Right ventricle myocardium inferior (tissue), 1 donor: ENCODE measurements at places on chromosomes 16 and 17.

- DNase-seq: no peak
Observed at GRCh38 chr17:6166492-6167179, 96.5 kb downstream of the WSCD1 start.

DNA sequence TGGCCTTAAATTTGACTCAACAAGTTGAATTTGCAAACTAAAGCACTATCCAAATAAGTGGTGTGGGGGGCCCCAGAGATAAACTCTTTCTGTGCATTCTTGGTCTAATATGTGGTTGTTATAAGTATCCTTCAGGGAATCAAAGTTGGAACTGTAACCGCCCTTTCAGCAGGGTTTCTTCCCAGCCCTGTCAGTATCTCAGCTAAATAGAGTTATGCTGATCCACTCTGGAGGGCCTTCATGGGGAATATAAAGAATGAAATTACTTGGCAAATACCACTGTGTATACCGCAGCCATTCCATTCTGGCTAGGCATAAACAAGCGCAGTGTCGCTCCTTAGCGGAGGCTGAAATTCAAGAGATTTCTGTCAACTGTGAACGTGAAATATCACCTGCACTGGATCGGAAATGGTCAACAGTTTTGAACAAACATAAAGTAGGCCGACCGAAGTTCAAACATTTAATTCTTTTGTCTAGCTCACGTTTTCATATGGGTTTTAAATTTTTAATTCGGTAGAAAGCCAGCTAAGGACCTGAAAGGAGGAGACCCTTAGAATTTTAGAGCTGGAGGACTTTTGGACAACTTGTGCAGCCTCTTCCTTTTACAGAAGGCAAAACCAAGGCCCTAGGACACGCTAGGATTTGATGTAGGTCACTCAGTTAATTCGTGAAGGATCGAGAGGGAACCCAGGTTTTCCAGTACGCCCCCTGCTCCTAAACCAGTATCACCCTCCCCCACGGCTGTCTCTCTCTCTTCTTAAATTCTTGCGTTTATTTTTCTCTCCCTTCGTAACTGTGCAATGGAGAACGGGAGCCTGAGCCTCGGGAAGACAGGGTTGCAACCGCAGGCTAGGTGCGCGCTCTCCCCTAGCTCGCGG is 74.7 kb downstream of the CHD9 start:
- no peak for DNase-seq

DNA sequence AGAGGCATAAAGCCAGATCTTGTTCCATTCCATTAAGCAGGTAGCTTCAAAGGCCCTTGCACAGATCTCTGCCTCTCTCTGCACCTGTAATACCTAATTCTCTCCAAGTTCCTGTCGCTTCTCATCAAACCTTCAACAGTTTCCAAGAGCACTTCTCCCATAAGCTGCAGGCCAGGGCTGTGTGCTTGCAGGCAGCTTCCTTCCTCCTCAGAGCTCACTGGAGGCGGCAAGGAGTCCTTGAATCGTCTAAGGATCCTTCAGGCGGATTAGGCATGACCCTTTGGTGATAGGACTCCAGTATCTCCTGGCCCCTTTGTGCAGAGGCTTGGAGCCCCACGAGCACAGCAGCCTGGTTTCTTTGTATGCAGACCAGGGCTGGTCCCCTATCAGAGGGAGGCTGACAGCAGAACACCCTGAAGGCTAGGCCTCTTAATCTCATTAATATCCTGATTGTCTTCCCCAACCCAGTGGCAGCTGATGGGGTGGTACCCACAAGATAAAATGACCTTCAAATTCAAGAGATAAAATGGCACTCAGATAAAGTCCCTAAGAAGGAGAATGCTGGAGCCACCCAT is 19.8 kb downstream of the HNF1B start:
- no peak for DNase-seq

GRCh38 chr17:57415751-57416207 is 159.5 kb downstream of the MSI2 start:
- DNase-seq: peak; percentile 32

DNA sequence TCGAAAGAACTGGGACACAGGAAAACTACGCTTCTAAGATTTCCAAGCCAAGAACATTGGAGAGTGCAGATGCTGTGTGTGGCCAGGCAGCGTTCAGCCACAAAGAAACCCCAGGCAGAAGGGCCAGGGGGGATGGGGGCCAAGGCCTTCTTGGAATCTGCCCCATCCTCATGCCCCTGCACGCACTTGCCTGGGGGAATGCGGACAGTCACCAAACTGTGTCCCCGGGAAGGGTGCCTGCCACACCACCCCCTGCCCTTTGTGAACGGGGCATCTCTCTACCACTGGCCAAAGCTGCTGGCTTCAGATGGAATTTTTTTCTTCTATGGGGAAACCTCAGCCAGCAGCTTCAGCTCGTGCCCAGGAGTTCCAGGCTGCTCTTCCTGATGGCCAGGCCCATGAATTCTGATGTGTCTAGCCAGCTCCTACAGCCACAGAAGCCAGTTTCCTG is 32.0 kb upstream of the DNAH17 start:
- DNase-seq: no peak

GRCh38 chr17:1147664-1148063 is 32.1 kb downstream of the ABR start:
- DNase-seq: no peak

DNA sequence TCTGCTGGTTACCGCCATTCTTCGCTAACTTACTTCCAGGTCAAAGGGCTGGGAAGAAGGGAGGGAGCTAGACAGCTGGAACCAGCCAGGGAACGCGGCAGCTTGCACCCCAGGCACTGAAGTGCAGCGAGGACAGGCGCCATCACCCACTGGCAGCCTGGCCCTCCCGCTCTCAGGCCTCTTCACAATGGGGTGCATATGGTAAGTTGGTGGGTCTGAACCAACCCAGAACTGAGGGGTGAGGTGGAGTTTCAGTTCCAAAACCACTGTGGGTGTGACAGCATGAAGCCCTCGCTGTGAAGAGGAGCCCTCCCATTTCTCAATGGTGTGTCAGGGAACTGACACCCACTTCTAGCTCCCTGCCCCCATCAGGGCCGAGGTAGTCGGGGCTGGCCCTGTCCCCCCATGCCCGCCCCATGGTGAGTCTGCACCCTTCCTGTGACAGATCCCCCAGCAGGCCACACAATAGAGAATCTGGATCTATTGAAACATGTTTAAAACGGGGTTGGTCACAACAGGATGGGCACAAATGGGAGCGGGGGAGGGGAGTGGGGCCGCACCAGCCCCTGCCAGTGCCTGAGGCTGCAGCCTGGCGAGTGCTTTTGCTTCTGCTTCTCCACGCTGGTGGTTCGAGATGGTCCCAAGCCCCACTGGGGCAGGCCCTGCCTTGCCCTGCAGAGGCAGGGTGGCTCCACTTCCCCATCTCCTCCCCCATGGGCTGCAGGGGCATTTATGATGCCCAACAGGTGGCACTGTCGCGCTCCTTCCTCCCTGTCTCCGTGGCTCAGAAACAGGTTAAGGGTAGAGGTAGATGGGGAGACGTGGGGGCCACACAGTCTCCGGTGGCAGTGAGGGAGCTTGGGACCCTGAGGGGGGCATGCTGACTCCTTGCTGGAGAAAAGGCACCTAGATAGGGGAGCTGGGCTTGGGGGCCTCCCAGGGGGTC is 2.3 kb downstream of the LIMD2 start:
- DNase-seq: peak; percentile 90
